ENCODE measurements at places on chromosomes 16 and 17.

GRCh38 chr16:12059216-12059769 lies 82.8 kb downstream of the SNX29 start:
- DNase-seq: no peak

- DNase-seq: no peak
Measured at GRCh38 chr16:87306516-87306915, 10.7 kb downstream of the C16orf95 start.

GRCh38 chr17:55295411-55296170 lies 30.8 kb downstream of the HLF start:
- no peak for DNase-seq

- no peak for DNase-seq
Measured at GRCh38 chr16:81956213-81956948, 54.9 kb downstream of the SDR42E1 start.

GRCh38 chr17:38674014-38674748 lies 576 bp downstream of the EPOP start:
- DNase-seq: peak; percentile 27

GRCh38 chr16:2482708-2483534 lies 8.0 kb downstream of the TBC1D24 start:
- no peak for DNase-seq

DNA sequence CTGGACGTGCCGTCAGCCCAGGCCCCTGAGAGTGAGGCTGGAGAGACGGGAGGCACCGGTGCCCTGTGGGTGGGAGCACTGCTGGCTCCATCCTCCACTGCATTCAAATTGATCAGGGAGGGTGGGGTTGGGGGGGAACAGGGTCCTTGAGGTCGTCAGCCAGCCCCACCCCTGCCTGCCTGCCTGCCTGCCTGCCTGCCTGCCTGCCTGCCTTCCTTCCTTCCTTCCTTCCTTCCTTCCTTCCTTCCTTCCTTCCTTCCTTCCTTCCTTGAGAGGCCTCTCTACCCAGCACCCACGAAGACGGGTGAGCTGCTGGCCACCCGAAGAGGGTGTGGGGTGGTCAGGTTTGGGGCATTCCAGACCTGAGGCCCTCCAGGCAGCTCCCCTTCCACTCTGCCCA lies 16.0 kb downstream of the BAHCC1 start:
- DNase-seq: no peak

DNA sequence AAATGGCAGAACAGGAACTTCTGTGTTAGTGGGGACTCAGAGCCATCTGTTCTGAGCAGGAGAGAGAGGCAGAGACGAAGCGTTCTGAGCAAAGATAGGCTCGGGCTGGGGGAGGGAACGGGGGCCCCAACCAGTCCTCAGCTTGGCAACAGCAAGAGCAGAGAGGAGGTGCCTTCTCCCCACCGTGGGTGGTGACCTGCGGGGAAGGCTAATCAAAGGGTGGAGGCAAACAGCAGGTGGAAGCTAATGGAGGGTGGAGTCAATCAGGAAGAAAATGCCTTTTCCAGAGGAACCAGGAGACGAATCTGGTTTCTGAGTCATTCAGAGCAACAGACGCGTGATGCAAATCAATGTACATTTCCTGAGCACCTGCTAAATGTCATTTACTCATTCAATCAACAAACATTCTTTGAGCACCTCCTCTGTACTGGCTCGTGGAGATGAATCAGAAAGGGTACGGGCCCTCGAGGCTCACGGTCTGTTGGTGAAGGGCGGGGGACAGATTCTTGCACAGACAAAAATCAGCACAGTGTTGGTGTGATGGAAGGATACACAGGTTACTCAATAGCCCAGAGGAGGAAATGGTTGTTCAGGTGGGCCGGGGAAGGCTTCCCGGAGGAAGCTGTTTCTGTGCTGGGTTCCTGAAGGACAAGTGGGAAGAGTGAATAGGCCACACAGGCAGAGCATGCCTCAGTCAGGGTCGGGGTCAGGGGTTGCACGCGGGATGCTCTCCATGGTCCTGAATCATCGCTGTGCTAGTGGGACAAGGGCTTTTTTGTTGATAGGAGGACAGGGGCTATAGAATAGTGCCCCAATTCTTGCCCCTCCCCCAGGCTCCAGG lies 5.7 kb upstream of the SPNS2 start:
- no peak for DNase-seq

GRCh38 chr16:3655396-3656159 lies 1.1 kb downstream of the DNASE1 start:
- DNase-seq: no peak

DNA sequence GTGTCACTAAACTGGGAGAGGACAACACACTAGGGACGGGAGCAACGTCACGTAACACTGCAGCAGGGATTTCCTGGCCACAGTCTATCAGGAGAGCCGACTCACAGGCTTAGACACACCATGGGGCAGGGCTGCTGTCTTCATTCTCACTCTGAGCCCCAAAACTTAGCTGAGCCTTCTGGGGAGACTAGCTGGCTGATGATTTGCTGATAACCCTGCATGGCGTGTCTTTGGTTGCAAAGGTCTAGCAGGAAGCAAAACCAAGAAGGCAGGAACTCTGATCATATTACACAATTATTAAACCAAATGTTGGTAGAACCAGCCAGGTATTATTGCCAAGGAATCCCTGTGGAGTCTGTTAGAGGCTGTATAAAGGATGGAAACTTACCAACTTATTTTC lies 345.0 kb downstream of the SLC39A11 start:
- no peak for DNase-seq

DNA sequence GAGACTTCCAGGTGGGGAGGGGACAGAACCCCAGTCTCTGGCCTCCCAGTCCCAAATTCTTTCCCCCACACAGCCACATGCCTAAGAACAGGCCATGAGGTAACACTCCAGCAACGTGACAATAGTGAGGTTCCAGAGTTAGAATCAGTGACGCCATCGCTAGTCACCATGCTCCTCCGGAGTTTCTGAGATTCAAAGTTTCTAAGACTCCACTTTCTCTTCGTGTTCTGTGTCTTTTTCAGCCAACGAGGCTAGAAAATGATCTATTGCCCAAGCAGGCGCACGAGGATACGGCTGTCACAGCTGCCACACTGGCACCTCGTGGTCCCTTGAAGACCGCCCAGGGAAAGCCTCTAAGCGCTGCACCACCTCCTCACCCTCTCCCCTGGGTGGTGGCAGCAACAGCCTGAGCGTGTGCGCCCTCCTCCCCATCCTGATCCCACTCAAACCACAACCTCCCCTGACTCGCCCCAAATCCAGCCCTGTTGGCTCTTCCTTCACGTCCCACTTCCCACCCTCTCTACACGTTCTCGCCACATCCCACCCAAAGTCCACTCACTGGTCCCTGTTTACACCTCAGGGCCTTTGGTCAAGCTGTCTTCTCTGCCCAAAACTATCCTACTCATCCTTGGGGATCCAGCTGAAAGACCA lies 1.0 kb downstream of the MCRIP1 start:
- peak; percentile 27 for DNase-seq

DNA sequence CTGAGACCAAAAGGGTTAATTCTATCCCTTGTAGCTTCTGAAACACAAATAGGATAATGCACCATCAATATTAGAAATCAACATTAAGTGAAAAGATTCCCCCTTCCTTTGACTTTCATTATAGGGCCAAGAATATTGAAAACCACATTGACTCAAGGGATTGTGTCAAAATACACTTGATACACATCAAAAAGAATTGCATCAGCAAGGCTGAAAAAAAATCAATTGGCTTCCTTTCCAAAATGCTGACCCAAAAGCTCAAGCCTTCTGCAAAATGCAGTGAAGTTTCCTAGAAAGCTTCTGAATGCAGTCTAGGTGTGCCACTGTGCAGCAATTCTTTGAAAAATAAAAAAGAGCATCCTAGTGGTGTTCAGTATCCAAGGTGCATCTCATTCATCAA lies 674.4 kb downstream of the TOX3 start:
- no peak for DNase-seq

DNA sequence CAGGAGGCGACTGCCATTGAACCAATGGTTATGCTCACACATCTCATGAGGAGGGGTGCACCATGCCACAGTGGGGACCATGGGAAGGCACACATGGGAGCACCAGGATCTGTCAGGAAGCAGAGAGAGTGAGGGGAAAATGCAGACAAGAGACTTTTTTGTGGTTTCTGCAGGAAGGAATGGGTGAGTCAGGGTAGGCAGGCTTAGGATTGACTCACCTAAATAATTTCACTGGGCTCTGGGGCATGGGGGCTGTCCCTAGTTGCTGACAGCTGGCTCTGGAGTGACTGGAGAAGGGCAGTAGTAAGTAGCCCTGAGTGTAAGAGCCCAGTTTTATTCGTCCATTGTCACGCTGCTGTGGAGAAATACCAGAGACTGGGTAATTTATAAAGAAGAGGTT lies 202.4 kb downstream of the AXIN2 start:
- no peak for DNase-seq

GRCh38 chr16:15650698-15651171 lies 690 bp downstream of the NDE1 start:
- peak; percentile 8 for DNase-seq

- no peak for DNase-seq
Measured at GRCh38 chr16:80932708-80933095, 74.0 kb downstream of the CMC2 start.

- DNase-seq: peak; percentile 1
Measured at GRCh38 chr17:75457047-75457654, 716 bp downstream of the TMEM94 start.

DNA sequence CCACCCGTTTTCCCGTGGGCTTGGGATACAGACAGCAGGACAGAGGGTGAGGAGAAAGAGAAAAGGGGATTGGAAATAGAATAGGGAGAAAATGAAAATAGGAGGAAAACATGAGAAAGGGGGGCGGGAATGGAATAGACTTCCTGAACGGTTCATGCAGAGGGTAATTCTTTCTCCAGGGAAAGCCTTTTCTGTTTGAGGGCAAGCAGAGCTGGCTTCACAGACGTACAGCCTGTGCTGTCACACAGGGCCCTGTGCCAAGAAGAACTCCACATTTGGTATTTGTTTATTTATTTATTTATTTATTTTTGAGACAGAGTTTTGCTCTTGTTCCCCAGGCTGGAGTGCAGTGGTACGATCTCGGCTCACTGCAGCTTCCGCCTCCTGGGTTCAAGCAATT lies 12.0 kb downstream of the MILR1 start:
- no peak for DNase-seq

DNA sequence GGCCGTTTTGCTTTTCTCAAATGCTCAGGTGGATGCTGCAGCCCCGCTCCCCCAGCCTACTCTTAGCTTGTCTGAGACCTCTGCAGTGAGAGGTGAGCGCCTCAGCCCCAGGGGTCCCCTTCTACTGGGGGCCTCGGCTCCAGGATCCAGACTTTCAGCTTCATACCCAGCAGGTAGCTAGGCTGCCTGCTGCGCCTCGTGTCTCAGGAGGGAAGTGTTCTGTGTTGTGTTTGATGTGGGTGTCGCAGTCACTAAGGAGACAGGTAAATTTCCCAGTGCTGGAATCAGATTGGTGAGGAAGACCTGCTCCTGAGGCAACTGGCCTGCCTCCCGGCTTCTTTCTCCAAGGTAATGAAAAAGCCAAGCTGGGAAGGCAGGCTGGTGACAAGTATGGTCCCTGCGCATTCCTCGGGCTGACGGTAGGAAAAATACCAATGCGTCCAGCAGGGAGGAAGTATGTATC lies 604.0 kb upstream of the SALL1 start:
- DNase-seq: no peak

GRCh38 chr16:80285104-80285503 lies 255.7 kb upstream of the DYNLRB2 start:
- no peak for DNase-seq

DNA sequence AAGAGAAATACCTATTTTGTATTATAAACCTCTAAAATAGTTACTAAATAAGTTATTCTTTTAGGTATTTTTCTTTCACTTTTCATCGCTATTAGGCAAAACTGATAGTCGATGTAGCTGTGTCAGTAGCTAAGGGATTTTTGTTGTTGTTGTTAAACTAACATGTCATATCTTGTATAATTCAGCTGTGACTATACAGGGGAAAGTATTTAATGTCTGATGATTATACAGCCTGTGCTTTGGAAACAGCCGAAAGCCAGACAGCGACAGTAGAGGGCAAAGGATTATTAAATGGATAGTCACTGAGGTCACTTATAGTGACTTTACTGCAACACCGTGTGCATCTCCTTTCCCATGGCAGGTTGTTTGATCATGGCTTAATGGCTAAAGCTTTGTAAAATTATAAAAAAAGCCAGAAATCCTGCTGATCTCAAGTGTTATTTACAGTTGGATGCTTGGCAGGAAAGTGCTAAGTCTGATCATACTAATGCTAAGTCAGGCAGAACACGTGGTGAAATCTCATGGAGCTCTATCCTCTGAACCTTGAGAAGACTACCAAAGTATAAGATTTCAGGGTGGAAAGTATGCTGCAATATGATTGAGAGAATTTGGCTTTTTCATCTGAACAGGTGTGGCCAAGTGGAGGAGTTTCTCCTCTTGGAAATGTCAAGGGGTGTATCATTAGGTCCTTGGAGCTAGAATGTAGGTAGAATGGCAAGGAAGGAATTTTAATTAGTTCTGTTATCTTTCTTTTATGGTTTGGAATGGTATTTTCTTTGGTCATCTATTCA lies 88.4 kb downstream of the FTO start:
- DNase-seq: no peak
